ENCODE measurements at places on chromosomes 6 and 20.

DNA sequence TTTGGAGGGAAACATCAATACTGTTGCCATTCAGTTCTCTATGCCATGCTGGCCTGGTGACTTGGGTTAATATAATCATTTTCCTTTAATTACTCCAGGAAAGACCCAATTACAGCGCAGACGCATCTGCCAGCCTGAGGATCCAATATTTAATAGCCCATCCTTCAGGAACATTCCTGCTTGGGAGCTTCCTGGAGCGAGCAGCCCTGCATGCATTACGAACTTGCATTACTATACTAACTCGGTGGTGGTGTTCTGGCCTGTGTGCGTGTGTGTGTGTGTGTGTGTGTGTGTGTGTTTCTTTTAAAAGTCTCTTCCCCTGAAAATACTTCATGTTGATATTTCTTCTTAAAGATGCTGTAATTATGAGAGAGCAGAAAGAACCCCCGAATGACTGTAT, 26.5 kb downstream of the PMEPA1 start:
- DNase-seq: no peak

DNA sequence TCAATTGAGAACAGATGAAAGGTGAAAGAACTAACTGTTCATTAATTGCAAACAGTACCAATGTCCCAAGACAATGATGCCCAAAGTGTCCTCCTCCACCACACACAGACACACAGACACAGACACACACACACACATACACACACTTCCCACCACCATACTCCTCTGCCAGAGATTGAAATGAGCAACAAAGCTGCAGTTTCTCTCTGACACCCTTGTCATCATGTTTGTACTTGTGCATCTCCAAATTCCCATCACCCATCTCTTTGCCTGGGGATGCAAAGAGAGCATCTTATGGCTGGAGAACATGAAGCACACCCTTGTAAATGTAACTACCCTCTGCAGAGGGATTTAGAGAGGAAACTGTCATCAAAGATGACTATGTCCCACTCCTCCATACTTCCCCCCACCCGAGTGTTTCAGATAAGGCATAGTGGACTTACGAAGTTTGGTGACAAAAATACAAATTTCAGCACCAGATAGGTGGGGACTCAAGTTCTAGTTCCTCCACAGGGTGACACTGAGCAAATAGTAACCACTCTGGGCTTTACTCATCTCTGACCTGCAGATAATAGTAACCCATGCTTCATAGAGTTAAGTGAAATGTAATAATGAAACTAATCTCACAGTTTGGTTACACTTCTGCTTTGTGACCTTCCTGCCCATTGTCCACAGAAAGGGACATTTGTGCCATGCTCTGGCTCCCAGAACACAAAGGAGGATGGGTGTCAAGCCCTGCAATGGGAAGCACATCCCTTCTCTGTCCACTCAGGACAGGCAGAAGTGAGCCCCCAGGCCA, 8.7 kb downstream of the MAFB start:
- DNase-seq: no peak

DNA sequence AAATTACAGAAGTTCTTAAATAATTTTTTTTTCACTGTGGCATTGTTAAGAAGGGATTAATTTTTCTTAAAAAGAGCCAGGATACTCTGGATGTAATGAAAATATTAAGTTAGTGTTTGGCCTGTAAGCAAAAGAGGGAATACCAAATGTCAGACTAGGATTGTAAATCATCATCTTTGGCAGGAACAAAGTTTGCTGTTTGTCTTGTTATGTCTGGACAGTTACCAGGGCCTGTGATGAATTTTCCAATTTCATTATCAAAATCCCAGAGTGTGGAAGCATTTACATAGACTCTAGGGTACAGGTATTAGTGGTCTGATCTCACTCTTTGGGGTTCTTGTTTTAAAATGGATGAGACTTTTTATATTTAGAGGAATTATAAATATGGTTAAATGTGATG, 26.1 kb downstream of the CEP57L1 start:
- DNase-seq: no peak

GRCh38 chr20:33404281-33404680, 3.0 kb upstream of the CDK5RAP1 start:
- no peak for DNase-seq
